ENCODE measurements at places on chromosomes 7 and 10. TPM values are rescaled to one million over a fixed set of nuclear protein-coding genes. Genes with fewer than 3 reads are reported as not detected.
A peak's percentile ranks its signal among the peaks of the same experiment; 100 is the strongest.

DNA sequence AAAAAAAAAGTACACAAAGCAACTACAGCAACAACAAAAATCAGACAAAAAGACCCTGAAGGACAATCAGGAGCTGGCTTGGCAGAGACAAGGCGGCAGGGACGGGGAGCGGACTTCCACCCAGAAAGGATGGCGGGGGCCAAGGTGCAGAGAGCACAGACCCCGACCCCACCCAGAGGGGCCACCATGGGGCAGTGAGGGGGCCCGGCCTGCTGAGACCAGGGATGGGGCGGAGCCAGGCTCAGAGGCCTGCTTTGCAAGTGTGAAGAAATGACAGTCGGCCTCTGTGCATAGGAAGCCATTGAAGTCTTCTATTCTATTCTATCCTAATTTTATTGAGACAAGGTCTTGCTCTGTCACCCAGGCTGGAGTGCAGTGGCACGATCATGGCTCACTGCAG is 82.0 kb downstream of the ELFN1 start:
- DNase-seq: peak; percentile 58
- no peaks in the 10 kb centered on the region for H3K36me3 ChIP-seq
- H3K27me3 ChIP-seq: peaks cover 45% of the 10 kb centered on the region
- H3K27ac ChIP-seq: no peak overlapping the region

GRCh38 chr7:100185726-100186125 is 8.0 kb downstream of the STAG3 start:
- no peak for DNase-seq
- H3K27me3 ChIP-seq: no peaks in the 10 kb centered on the region
- no peak overlapping the region for H3K4me3 ChIP-seq
- H3K36me3 ChIP-seq: no peaks in the 10 kb centered on the region
- H3K27ac ChIP-seq: no peak overlapping the region

Gene IL15RA
- total RNA-seq: 1.2 TPM

DNA sequence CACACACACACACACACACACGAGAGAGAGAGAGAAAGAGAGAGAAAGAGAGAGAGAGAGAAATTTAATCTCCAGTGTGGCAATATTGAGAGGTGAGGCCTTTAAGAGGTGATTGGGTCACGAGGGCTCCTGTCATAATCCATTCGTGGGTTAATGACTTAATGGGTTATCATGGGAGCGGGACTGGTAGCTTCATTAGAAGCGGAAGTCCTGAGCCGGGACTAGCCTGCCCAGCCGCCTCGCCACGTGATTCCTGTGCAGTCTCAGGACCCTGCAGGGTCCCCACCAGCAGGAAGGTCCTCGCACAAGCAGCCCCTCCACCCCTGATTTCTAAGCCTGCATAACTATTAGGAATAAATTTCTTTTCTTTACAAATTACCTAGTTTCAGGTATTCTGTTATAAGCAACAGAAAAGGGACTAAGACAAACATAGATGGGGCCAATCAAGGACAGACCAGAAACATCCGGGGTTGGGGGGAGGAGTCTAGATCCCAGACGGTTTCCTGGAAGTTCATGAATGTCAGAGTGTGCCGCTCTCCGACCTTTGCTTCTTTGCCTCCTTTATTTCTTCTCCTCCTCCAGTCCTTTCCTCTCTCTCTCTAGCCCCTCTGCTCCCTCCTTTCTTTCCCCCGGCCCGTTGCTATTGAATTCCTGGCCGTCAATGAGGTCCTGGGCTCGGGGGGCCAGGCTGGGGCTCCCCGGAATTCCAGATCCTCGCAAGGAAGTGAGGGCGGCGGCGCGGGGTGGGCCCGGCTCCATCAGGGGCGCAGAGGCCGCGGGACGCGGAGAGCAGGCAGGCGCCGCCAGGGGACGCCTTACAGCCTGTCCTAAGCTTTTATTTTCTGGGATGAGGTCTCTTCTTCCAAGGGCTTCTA is 146.8 kb downstream of the CYP26A1 start:
- no peak overlapping the region for H3K4me3 ChIP-seq
- DNase-seq: no peak
- peaks cover 5% of the 10 kb centered on the region for H3K27me3 ChIP-seq
- no peaks in the 10 kb centered on the region for H3K36me3 ChIP-seq

Gene HOXA3
- total RNA-seq: 4.0 TPM

Gene ZNF394
- 34.7 TPM for total RNA-seq

- H3K27ac ChIP-seq: no peak overlapping the region
- H3K4me3 ChIP-seq: no peak overlapping the region
- DNase-seq: no peak
- peaks cover 22% of the 10 kb centered on the region for H3K27me3 ChIP-seq
- no peaks in the 10 kb centered on the region for H3K4me1 ChIP-seq
These were observed 6.9 kb downstream of the PRKAR2B start for GRCh38 chr7:107051376-107051775.

Gene CEP41
- total RNA-seq: 9.8 TPM

DNA sequence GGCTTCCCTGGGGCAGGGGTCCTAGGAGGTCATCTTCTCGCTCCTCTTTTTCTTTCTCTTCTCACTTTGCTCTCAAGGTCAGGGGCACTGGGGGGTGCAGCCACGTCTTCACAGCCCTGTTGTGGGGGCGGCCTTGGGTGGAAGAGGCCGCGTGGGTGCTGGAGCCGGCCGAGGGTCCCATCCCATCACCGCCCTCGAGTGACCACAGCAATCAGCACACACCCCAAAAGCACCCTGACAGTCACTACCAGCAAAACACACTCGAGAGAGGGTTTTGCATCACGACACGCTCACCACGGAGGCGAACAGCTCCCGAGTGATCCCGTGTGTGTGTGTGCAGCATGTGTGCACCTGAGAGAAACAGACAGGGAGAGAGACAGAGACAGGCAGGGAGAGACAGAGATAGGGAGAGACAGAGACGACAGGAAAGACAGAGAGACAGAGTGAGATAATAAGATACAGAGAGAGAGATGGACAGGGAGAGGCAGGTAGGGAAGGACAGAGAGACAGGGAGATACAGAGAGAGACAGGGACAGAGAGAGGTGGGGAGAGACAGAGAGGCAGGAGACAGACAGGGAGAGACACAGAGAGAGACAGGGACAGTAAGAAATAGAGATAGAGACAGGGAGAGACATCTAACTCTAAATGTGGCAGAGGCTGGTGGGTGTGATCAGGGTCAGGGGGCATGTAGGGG is 100.9 kb downstream of the WDR37 start:
- no peaks in the 10 kb centered on the region for H3K4me1 ChIP-seq
- no peak overlapping the region for H3K4me3 ChIP-seq
- H3K27me3 ChIP-seq: no peaks in the 10 kb centered on the region
- DNase-seq: peak; percentile 54

Gene BAG3
- 12.7 TPM for total RNA-seq

DNA sequence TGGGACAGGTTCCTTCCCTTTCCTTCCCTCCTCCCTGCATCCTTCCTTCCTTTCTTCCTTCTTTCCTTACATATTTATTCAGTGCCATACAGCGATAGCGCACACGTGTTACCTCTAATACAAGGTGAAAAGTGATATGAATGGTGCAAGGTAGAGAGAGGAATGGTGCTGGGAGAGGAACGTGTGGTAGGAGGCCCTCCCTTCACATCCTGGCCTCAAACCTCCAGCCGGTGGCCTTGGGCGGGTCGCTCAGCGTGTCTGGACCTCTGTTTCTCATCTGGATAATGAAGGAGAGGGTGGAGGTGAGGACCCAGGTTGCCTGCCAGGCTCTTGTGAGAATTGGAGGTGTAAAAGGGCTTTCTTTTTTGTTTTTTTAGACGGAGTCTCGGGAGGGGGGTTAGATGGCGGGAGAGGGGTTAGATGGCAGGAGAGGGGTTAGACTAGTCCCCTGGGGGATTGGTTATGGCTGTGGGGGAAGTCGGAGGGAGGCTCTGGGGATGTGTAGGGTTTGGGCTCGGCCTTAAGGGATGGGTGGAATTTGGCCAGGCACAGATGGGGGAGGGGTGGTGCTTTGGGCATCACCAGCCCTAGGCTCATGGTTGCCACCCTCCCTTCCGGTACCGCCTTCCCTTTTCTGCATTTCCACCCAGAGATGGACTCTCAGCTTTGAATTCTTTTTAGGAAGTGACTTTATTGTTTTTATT is 14.9 kb downstream of the CHST3 start:
- H3K36me3 ChIP-seq: no peaks in the 10 kb centered on the region
- peak overlapping the region; percentile 64 for H3K27ac ChIP-seq
- H3K4me1 ChIP-seq: peaks cover 90% of the 10 kb centered on the region
- peak; percentile 69 for DNase-seq

DNA sequence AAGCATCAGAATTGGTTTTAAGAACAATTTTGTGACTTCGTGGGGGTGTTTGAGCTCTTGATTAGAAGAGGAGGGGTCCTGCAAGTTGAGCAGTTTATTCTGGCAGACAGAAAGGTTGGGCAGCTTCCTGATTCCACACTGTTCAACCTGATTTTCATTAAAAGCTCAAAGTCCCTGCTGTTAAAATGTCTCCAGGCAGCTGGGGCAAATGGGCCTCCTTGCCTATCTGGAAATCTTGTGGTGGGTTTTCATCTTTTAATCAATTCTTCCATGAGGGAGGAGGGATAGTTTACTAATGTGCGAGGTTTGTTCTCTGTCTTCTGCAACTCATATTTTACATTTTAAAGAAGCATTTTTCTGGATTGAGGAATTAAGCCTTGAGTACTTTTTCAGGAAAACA is 276.7 kb downstream of the NXPH1 start:
- H3K27me3 ChIP-seq: no peaks in the 10 kb centered on the region
- no peak for DNase-seq
- H3K36me3 ChIP-seq: no peaks in the 10 kb centered on the region
- no peak overlapping the region for H3K4me3 ChIP-seq
- no peak overlapping the region for H3K27ac ChIP-seq
- H3K4me1 ChIP-seq: no peaks in the 10 kb centered on the region

- no peak overlapping the region for H3K4me3 ChIP-seq
- H3K36me3 ChIP-seq: no peaks in the 10 kb centered on the region
- H3K4me1 ChIP-seq: peaks cover 6% of the 10 kb centered on the region
- H3K27me3 ChIP-seq: no peaks in the 10 kb centered on the region
- peak overlapping the region; percentile 20 for H3K27ac ChIP-seq
These were observed 50.0 kb upstream of the INSIG1 start for GRCh38 chr7:155247479-155248365.

Gene GPR37
- 0.29 TPM for total RNA-seq

GRCh38 chr10:124562425-124563060 is 100.9 kb downstream of the LHPP start:
- no peaks in the 10 kb centered on the region for H3K27me3 ChIP-seq
- H3K4me3 ChIP-seq: no peak overlapping the region
- H3K36me3 ChIP-seq: no peaks in the 10 kb centered on the region

- no peak overlapping the region for H3K4me3 ChIP-seq
- no peaks in the 10 kb centered on the region for H3K27me3 ChIP-seq
- H3K27ac ChIP-seq: no peak overlapping the region
- H3K36me3 ChIP-seq: no peaks in the 10 kb centered on the region
- H3K4me1 ChIP-seq: peaks cover 15% of the 10 kb centered on the region
- DNase-seq: no peak
These were observed 364.3 kb upstream of the ANKRD30A start for GRCh38 chr10:36761121-36761520.

DNA sequence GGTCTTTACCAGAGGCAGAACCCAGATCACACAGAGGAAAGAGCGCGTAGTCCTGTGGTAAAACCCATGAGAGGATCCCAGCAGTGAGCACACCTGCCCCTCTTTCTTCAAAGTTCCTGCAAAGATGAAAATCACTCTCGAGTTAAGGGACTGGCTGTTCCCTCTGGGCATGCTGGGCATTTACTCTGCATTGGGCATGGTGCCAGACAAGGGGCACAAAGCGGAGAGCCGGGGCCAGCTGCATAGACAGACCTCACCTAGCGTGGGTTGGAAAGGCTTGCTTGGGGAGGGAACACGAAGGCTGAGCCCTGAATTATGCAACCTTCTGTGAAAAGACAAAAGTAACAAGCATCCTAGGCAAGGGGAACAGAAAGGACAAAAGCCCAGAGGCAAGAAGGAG is 120.0 kb upstream of the TCERG1L start:
- H3K27me3 ChIP-seq: no peaks in the 10 kb centered on the region
- H3K4me1 ChIP-seq: no peaks in the 10 kb centered on the region
- DNase-seq: no peak
- H3K4me3 ChIP-seq: no peak overlapping the region
- H3K36me3 ChIP-seq: no peaks in the 10 kb centered on the region

Gene ZNF853
- total RNA-seq: under 0.01 TPM

GRCh38 chr10:74991435-74991834 is 120.0 kb upstream of the SAMD8 start:
- no peak overlapping the region for H3K4me3 ChIP-seq
- peaks cover 7% of the 10 kb centered on the region for H3K4me1 ChIP-seq
- no peaks in the 10 kb centered on the region for H3K27me3 ChIP-seq
- DNase-seq: no peak
- peaks cover 6% of the 10 kb centered on the region for H3K36me3 ChIP-seq
- no peak overlapping the region for H3K27ac ChIP-seq

- H3K4me1 ChIP-seq: peaks cover 82% of the 10 kb centered on the region
- no peak for DNase-seq
- peaks cover 12% of the 10 kb centered on the region for H3K36me3 ChIP-seq
- H3K27ac ChIP-seq: peak overlapping the region; percentile 86
- no peak overlapping the region for H3K4me3 ChIP-seq
These were observed 187.9 kb downstream of the BICC1 start for GRCh38 chr10:58700591-58700990.

Gene TMEM26
- total RNA-seq: 6.5 TPM

GRCh38 chr10:69465457-69466157 is 14.3 kb downstream of the TSPAN15 start:
- H3K36me3 ChIP-seq: no peaks in the 10 kb centered on the region
- no peak overlapping the region for H3K27ac ChIP-seq
- no peak for DNase-seq
- peaks cover under 1% of the 10 kb centered on the region for H3K4me1 ChIP-seq
- no peak overlapping the region for H3K4me3 ChIP-seq

Gene CHCHD3
- 89.8 TPM for total RNA-seq

GRCh38 chr10:99927721-99928280 is 81.9 kb downstream of the DNMBP start:
- H3K4me3 ChIP-seq: no peak overlapping the region
- peaks cover 10% of the 10 kb centered on the region for H3K36me3 ChIP-seq
- H3K27ac ChIP-seq: peak overlapping the region; percentile 4
- no peaks in the 10 kb centered on the region for H3K27me3 ChIP-seq
- peaks cover 27% of the 10 kb centered on the region for H3K4me1 ChIP-seq

All from osteoblast (primary cell).